SW 1271 (cell line): ENCODE measurements at places on chromosomes 7 and 10.

- no peak for DNase-seq
Measured at GRCh38 chr10:72719941-72720592, 28.1 kb downstream of the MCU start.

DNA sequence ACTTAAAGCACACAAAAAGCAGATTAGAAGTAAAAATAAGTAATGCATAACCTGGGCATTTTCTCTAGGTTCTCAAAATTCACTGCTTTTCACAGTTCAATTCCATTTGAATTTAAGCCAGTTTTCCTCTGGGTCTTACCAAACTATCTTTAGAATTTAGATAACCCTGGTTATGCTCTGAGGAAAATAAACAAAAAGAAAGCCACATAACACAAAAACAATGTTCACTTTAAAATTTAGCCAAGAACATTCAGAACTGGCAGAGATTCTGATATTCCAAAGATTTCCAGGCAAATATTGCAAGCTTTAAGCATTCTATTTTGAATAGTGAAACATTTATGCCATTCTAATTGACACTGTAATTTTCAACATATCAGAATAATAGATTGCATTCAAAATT lies 50.7 kb upstream of the PRKG1 start:
- no peak for DNase-seq

DNA sequence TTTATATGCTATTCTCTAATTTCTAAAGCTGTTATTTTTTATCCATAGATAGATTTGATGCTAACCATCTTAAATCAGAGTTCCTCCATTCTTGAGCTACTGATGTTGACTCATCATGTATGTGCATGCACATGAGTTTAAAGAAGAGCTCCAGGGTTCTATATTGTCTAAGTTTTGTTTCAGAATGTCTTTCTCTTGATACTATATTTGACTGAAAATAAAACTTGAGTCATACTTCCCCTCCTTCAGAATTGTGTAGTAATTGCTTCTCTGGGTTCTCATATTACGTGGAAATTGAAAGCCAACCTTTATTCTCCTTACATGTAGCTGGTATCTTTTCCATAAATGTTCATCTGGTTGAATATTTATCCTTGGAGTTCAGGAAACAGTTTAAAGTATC lies 89.4 kb downstream of the LRRTM3 start:
- DNase-seq: no peak

GRCh38 chr7:130090745-130091532 lies 20.6 kb downstream of the KLHDC10 start:
- no peak for DNase-seq

GRCh38 chr10:37965006-37965405 lies 11.4 kb downstream of the ZNF25 start:
- no peak for DNase-seq

GRCh38 chr10:127405221-127405620 lies 143.9 kb upstream of the NPS start:
- no peak for DNase-seq

DNA sequence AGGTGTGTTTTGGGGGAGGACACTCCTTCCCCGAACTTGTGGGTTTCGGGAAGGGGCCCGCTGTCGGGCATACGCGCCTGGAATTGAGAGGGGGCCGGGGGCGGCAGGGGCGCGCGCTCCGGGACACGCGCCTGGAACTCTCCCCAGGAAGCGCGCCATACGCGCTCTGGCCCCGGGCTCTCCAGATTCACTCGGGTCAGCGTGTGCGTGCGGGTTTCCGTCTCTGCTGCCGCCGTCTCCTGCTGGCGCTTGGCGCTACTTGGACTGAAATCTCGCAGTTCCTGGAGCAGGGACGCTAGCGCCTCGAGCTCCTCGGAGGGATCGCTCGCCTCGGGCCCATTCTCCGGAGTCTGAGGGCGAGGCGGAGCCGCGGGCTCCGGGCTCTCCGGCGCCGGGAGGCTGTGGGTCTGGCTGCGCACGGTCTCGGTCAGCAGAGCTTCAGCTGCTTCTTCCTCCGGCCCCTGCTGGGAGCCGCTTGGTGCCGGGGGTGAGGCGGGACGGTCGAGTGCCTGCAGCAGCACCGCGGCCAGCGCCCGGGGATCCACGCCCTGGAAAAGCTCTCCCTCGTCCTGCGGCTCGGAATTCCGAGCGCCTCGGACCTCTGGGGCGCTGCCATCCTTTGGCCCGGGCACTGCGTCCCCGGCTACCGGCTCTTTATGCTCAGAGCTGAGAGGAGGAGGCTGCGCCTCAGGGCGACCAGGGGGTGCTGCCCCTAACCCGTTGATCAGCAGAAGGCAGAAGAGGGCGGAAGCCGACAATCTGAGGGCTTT lies 1.1 kb downstream of the VGF start:
- DNase-seq: no peak

- DNase-seq: no peak
Measured at GRCh38 chr7:7933915-7934526, 34.6 kb upstream of the GLCCI1 start.

DNA sequence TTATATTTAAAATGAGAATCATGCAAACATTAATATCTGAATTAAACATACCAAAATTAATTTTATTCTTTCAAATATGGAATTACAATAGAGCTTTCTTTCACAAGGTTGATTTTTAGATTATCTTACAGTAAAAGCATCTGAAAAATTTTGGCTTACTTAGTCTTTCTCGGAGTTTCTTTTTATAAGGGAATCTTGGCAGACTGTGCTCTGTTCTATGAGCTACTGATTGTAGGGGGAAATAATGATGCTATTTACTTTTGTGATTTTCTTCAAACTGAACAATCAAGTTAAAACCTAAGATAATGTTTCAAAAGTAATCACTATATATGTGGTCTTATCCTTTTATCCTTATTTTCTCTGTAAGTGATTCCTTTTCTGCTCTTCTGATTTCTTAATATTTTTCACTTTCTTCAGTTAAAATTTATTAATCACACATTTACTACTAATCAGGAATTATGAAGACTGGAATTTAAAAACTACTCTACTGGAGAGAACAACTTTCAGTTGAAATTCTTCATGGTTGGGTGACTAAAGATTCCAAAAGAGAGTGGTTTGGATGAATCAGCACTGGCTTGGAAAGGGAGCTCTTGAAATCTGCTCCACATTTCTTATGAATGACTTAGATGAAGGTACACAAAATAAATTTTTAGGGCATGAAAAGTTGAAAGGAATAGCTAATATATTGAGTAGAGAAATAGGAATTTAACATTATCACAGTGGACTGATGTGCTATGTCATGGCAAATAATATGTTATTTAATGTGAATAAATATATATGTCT lies 103.9 kb downstream of the PPP1R9A start:
- no peak for DNase-seq

- no peak for DNase-seq
Measured at GRCh38 chr7:2626498-2627117, 5.2 kb upstream of the TTYH3 start.

GRCh38 chr7:20395511-20395910 lies 64.8 kb downstream of the ITGB8 start:
- no peak for DNase-seq

DNA sequence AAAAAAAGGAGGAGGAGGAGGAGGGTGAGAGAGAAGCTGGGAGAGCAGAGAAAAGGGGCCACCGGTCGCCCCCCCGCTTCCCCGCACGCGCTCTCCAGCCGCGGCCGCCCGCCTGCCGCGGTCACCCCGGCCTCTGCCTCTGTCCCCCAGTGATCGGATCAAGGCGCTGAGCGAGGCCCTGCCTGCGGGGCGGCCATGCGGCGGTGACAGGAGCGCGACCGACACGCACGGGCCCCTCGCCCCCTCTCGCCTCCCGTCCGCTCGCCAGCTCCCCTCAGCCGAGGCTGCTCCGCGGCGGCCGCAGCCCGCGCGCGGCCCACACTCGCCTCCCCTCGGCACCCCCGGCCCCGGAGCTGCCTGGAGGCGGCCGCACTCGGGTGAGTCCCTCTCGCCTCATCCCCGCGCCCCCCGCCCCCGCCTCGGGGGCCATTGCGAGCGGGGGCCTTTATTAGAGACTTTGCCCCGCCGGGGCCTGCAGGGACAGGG lies at the start of gene GTF2I:
Gene GTF2I, plus strand, starts transcription at position 27 of the 486 bp plus-strand sequence. CDS start 31,411 bp downstream, outside the sequence.
- DNase-seq: no peak

- DNase-seq: no peak
Measured at GRCh38 chr7:156532016-156532602, 108.5 kb upstream of the RNF32 start.

DNA sequence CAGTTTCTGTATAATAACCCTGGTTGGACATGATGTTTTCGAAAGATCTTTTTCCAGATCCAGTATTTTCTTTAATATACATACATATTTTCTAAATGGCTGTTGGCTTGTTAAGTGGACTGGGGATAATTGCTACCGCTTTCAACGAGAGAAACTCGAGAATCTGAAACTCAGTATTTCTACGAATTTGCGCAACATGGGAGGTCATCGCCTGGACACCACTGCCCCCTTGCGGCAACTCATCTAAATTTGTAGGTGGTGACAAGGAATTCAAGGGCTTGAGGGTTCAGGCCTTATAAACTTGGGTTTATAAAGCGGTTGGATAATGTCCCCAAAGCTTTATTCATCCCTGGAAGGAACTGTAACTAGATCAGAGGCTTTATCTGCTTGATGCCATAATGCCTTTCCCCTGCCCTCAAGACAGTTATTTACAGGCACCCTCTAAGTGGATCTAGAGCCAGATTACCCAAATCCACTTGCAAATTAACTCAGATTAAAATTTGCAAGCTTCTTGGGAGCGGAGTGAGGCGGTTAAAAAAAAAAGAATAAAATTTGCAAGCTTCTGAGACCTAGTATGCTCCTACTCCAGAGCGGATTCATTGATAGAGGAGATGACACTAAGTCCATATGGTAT lies 21.3 kb upstream of the KCNK18 start:
- peak; percentile 24 for DNase-seq

GRCh38 chr7:98733036-98733435 lies 116.0 kb downstream of the NPTX2 start:
- DNase-seq: peak; percentile 23
